ENCODE measurements at places on chromosomes 2 and 18. TPM values are rescaled to one million over a fixed set of nuclear protein-coding genes. Genes with fewer than 3 reads are reported as not detected.

Gene NEB
- total RNA-seq = under 0.01 TPM

Gene LAMA1
- 91.6 TPM for total RNA-seq

Gene ONECUT2
- total RNA-seq = under 0.01 TPM

Gene B3GNT7
- total RNA-seq = under 0.01 TPM

Gene UBE2F
- total RNA-seq = 67.7 TPM

Gene GREB1L
- total RNA-seq = 0.56 TPM

Gene PJVK
- 0.77 TPM for total RNA-seq

Gene ABHD1
- under 0.01 TPM for total RNA-seq

Gene SLC66A2
- 38.3 TPM for total RNA-seq

Gene ANKRD29
- 3.9 TPM for total RNA-seq

Gene CCBE1
- 21.4 TPM for total RNA-seq

Gene TRIB2
- 89.7 TPM for total RNA-seq

All from regular cardiac myocyte (primary cell).